ENCODE measurements at places on chromosomes 5 and 9. TPM values are rescaled to one million over a fixed set of nuclear protein-coding genes. Genes with fewer than 3 reads are reported as not detected.

DNA sequence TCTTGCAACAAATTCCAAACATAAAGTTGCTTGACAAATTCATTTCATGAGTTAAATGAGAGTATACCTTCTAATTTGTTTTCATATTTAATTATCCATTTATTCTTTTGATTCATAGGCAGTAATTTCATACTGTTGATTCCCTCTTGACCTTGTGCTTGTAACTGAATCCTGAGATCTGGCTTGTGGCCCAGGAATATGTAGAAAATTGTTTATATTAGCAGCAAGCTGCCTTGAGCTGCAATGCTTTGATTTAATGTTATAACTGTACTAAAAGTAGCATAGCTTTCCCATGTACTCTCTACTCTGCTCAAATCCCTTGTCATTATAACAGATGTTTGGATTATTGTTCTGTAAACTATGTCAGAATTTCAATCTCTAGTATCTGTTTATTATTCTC lies 780.7 kb downstream of the NR2F1-AS1 start:
- H3K4me3 ChIP-seq: no peak overlapping the region
- H3K4me1 ChIP-seq: peaks cover 7% of the 10 kb centered on the region
- H3K36me3 ChIP-seq: no peaks in the 10 kb centered on the region
- no peak for DNase-seq
- no peaks in the 10 kb centered on the region for H3K27me3 ChIP-seq

Gene BHMT
- total RNA-seq: not detected

Gene LRRC14B
- total RNA-seq: not detected

GRCh38 chr9:27189426-27189825 lies 80.4 kb downstream of the TEK start:
- DNase-seq: no peak
- H3K27ac ChIP-seq: no peak overlapping the region
- no peaks in the 10 kb centered on the region for H3K36me3 ChIP-seq
- H3K4me1 ChIP-seq: peaks cover 6% of the 10 kb centered on the region
- no peak overlapping the region for H3K4me3 ChIP-seq

- H3K27me3 ChIP-seq: no peaks in the 10 kb centered on the region
- no peak for DNase-seq
- no peak overlapping the region for H3K4me3 ChIP-seq
- peaks cover 69% of the 10 kb centered on the region for H3K4me1 ChIP-seq
- no peak overlapping the region for H3K27ac ChIP-seq
These were observed 8.8 kb downstream of the SPRY4 start for GRCh38 chr5:142316051-142316450.

GRCh38 chr5:158958021-158958994 lies 141.4 kb downstream of the EBF1 start:
- no peaks in the 10 kb centered on the region for H3K36me3 ChIP-seq
- H3K27ac ChIP-seq: peak overlapping the region; percentile 60
- H3K4me1 ChIP-seq: no peaks in the 10 kb centered on the region

DNA sequence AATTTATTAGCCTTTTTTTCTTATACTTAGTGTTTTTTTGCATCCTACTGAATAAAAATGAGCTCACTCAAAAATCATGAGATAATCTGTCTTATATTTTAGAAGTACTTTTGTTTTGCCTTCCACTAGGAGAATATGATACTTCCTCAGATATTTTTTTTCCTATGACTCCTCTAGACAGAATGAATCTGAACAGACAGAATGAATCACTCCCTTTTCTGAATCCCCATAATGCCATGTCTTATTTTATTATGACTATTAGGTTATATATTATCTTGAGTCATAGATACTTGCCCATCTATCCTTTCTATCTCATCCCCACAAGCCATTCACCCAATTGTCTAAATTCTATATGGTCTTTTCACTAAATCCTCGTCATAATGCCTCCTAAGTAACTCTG lies 134.6 kb downstream of the BRINP1 start:
- H3K27ac ChIP-seq: no peak overlapping the region
- no peak overlapping the region for H3K4me3 ChIP-seq
- DNase-seq: no peak
- H3K4me1 ChIP-seq: no peaks in the 10 kb centered on the region
- no peaks in the 10 kb centered on the region for H3K27me3 ChIP-seq

- H3K36me3 ChIP-seq: no peaks in the 10 kb centered on the region
- H3K4me1 ChIP-seq: peaks cover 4% of the 10 kb centered on the region
- H3K27me3 ChIP-seq: peaks cover 32% of the 10 kb centered on the region
- no peak overlapping the region for H3K4me3 ChIP-seq
- DNase-seq: no peak
- no peak overlapping the region for H3K27ac ChIP-seq
These were observed 29.9 kb downstream of the TNFSF15 start for GRCh38 chr9:114775981-114776380.

DNA sequence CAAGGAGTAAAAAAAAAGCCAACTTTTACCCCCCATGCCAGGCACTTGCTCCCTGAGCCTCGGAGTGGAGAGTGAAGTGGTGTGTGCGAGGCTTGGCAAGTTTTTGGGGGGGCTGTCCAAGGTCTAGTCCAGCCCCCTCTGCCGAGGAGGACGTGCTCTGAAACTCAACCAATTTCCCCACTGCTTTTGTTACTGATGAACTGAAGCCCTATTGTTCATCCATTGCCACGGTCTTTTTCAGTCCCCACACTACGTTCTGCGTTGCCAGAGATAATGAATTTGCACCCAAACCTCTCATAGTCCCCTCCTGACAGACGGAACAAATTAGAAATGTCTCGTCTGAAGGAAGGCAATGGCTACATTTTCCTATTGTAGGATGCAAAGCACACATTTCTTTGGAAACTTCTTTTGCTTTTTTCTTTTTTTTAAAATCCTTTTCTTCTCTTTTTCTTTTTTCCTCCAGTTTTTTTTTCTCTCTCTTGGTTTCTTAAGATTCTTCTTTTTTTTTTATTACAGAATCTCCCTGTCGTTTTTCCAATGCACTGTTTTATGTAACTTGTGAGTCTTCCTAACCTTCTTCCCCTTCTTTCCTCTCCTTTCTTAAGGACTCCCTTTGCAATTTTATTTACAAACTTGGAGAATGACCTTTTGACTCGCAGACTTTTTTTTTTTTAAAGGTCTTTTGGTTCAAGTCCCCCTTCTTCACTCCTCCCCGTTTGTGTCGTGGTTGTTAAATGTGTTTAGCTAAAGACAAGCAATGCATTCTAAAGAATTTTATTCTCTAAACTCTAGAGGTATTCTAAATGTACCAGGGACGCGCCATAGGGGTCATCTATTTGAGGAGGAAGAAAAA lies 209.5 kb downstream of the MEF2C start:
- peak overlapping the region; percentile 44 for H3K4me3 ChIP-seq
- H3K27ac ChIP-seq: no peak overlapping the region
- H3K27me3 ChIP-seq: peaks cover 74% of the 10 kb centered on the region
- no peak for DNase-seq
- H3K4me1 ChIP-seq: peaks cover 14% of the 10 kb centered on the region

- H3K36me3 ChIP-seq: no peaks in the 10 kb centered on the region
- no peaks in the 10 kb centered on the region for H3K4me1 ChIP-seq
- DNase-seq: no peak
- no peaks in the 10 kb centered on the region for H3K27me3 ChIP-seq
These were observed 469.5 kb downstream of the DMRTA1 start for GRCh38 chr9:22916148-22916547.

- peaks cover 48% of the 10 kb centered on the region for H3K4me1 ChIP-seq
- no peak overlapping the region for H3K4me3 ChIP-seq
- no peaks in the 10 kb centered on the region for H3K27me3 ChIP-seq
- no peak overlapping the region for H3K27ac ChIP-seq
- DNase-seq: no peak
- no peaks in the 10 kb centered on the region for H3K36me3 ChIP-seq
These were observed 228.8 kb downstream of the TLE4 start for GRCh38 chr9:79800578-79800977.
